ENCODE measurements at places on chromosomes 5 and 9.
A peak's percentile ranks its signal among the peaks of the same experiment; 100 is the strongest.

GRCh38 chr5:57221049-57221568, 47.2 kb downstream of the GPBP1 start:
- DNase-seq, result peak; percentile 28

GRCh38 chr9:7366121-7366520, 433.5 kb downstream of the DMAC1 start:
- DNase-seq, result no peak

DNA sequence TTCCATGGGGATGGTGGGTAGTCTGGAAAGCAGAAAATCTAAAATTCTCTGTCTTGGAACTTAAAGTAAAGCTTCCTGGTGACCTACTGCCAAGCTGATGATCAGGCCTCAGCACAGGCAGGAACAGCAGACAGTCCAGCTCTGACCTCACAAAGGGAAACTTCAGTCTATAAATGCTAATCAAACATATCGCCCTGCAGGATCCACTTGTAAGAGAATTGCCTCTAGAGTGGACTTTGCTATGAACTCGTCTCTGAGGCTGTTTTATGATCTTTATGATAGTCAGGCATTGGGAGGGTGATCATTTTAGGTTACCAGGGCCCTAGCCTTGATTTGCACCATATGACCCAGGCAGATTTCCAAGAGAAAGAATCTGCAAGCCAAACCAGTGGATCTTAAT, 67.6 kb upstream of the SELENOP start:
- DNase-seq, result no peak

DNA sequence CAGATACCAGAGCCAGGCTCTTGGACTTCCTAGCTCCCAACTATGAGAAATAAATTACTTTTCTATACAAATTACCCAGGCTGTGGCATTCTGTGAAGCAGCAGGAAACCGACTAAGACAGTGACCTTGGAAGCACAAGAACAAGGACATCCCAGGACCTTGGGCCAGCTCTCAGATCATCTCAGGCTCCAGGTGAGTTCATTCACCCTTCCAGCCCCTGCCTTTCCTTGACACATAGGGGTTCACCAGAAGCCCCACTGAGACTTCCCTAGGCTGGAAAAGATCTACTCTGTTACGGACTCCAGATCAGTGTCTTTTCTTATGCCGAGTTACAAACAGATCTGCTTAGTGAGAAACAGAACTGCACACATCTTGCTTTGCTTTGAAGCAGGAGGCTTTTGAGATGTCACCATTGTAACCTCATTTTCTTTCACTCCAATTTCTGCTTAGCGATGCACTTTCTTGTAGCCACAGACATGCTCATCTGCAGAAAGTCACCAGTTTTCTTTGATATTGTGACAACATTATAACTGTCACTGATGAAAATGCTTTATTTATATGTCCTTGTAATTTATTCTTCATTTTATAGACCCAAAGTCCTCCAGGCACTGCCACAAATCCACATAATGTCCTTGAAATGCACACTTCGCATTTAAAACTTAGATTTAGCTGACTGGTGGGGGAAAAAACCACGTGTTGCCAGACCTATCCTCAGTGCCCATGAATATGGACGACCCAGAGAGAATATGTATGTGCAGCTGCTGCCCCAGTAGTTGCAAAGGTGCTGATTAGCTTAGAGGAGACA, 8.1 kb downstream of the CD180 start:
- DNase-seq, result no peak

DNA sequence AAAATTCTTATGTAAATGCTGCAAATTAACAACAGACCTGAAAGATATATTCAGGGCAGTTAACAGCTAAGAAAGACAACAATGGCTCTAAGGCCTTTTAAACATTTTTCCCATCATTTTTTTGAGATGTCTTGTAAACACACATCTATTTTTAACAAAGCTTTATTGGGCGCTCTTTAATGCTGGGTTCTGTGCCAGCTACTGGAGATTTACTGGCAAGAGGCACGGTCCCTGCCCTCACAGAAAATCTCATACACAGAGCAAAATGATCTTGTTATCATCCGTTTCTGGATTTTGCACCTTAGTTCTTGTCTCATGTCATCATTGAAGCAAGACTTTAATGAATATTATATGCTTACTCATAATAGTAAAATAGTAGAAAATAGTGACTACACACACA, 1022.3 kb upstream of the WWC1 start:
- no peak for DNase-seq

- no peak for DNase-seq
Measured at GRCh38 chr9:74718709-74719108, 169.0 kb downstream of the TRPM6 start.

- no peak for DNase-seq
Measured at GRCh38 chr5:151900891-151901290, 23.8 kb downstream of the GLRA1 start.

DNA sequence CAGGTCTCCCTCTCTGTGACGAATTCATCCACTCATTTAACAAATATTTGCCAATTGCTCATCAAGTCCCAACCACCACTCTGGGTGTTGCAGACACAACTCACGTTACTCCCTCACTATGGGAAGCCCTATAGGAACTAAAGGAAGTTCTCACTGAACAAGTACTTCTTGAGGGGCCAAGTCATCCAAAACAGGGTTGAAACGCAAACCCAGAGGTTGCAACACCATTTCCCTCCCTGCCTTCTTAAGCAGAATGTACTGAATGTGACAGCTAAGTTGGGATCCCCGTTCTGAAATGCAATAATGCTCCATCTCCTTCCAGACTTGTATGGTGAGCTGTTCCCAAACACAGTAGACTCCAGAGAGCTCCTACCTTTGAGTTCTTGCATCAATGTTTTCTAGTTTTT, 34.3 kb downstream of the EPB41L4B start:
- no peak for DNase-seq

GRCh38 chr5:67118050-67118620, 78.5 kb downstream of the CD180 start:
- no peak for DNase-seq

DNA sequence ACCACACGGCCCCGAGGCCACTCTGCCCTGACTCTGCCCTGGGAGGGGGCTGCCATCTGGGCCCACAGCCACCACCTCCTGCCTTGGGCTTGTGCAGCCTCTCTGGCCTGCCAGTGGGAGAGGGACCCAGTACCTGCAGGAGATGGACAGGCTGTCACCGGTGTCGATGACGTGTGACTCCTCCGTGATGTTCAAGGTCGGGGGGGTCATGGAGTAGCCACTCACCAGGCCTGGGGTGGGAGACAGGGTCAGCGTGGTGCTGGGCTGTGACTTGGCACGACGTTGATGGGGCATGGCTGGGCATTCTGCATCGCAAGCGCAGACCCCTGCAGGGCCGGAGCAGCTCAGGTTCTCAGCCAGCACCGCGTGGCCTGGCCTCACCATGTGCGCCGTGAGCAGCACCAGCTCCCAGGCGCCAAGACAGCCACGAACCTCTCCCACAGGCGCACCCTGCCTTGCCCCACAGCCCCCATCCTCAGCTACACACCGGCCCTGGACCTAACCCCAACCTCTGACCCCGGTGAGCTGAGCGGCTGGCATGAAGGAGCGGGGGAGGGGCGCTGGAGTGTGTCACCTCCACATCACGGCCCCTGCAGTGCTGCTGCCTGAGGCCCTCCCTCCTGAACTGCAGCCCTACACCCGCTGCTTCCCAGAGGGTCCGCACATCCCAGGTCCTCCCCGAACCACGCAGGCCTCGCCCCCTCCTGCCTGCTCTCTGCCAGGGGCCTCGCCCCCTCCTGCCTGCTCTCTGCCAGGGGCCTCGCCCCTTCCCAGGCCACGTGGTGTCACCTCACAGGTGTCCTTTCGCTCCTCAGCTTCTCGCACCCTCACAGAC, 17.6 kb downstream of the FLT4 start:
- DNase-seq, result no peak

GRCh38 chr9:135885100-135885853, 22.1 kb downstream of the CAMSAP1 start:
- DNase-seq, result no peak

DNA sequence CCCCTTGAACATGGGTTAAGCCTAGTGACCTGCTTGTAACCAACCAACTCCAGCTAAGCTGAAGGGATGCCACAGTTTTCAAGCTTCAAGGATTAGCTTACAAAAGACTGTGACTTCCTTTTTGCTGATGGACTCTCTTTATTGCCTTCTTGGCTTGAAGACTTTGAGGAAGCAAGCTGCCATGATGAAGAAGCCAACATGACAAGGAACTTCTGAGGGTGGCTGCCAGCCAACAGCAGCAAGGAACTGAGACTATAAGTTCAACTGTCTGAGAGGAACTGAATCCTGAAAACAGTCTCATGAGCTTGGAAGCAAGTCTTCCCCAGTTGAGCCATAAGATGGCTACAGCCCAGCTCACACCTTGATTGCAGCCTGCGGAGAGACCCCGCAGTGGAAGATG, 116.1 kb upstream of the TAF11L2 start:
- no peak for DNase-seq

DNA sequence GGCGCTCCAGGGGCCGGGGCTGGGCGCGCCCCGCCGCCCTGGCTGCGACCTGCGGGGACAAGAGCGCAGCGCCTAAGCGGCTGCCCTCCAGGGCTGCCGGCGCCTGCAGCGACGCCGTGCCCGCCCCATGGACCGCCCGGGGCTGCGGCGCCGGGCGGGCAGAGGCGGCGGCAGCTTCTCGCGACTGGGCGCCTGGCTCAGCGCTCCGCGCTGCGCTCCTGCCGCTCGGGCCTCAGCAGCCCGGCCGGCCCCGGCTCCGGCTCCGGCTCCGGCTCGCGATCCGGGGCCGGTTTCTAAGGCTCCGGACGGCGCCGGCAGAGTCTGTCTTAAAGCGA, at the start of gene PITX1:
TSS of gene PITX1 (minus strand) at position 328 of the 335 bp plus-strand sequence. CDS start 347 bp downstream, outside the sequence.
- DNase-seq, result no peak

DNA sequence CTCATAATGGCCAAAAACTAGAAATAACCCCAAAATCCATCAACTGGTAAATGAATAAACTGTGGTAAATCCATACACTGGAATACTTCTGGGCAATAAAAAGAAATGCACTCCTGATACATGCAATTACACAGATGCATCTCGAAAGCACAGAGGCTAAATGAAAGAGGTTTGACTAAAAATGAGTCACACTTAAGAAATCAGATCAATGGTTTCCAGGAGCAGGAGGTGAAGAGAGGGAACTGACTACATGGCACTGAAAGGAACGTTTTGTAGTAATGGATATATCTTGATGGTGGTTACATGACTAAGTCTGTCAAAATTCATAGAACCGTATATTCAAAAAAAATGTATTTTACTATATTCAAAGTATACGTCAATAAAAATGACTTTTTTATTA, 42.4 kb downstream of the STRBP start:
- no peak for DNase-seq

GRCh38 chr5:6134281-6134680, 244.1 kb downstream of the MED10 start:
- DNase-seq, result no peak

- DNase-seq, result no peak
Measured at GRCh38 chr9:114497727-114498382, 7.4 kb downstream of the WHRN start.

DNA sequence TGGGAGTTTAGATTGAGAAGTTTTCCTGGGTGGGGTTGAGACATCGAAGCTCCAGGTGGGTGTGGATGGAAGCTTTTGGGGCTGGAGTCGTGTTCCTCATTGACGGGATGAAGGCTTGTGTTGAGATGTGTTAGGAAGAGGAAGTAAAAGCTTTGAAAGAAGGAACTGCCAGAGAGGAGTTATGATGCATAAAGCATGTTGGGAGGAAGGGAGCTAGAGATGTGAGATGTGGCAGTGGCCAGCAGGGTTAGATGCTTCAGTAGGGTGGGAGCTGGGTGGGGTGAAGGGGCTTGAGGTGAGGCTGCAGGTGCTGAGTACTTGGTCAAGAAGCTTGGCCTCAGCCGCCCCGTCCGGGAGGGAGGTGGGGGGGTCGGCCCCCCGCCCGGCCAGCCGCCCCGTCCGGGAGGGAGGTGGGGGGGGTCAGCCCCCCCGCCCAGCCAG, 56.7 kb downstream of the HSPA4 start:
- DNase-seq, result no peak

- peak; percentile 56 for DNase-seq
Measured at GRCh38 chr9:99299211-99300102, 77.4 kb downstream of the SEC61B start.

DNA sequence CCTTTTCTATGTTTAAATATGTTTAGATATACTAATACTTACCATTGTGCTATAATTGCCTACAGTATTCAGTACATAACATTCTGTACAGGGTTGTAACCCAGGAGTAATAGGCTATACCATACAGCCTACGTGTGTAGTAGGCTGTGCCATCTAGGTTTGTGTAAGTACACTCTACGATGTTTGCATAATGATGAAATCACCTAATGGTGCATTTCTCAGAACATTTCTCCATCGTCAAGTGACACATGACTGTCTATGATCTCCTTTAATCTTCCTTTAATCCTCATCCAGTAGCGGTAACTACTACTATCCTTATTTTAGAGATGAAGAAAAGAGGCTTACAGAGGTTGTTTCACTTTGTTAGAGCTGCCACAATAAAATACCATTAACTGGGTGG, 369.2 kb downstream of the PLK2 start:
- no peak for DNase-seq

DNA sequence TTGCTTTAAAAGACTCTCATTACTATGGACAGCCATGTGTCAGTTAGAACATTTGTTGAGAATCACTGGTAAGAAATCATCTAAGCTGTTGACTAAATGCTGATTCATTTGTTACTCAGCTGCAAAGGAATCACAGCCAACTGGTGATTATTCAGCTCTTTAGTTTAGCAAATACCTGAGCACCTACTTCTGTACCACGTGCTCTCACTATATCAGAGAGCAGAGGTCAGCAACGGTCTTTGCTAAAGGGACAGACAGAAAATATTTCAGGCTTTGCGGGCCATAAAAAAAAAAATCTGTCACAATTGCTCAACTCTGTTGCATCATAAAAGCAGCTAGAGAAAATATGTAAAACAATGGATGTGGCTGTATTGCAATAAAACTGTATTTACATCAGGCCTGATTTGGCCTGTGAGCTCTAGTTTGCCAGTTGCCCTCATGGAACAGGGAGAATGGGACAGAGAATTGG, 377.6 kb downstream of the DNAH5 start:
- no peak for DNase-seq

- no peak for DNase-seq
Measured at GRCh38 chr5:126921241-126922091, 108.9 kb downstream of the MARCHF3 start.

- no peak for DNase-seq
Measured at GRCh38 chr9:123686131-123686828, 243.6 kb downstream of the DENND1A start.

GRCh38 chr9:2134391-2134790, 119.2 kb downstream of the SMARCA2 start:
- DNase-seq, result no peak

DNA sequence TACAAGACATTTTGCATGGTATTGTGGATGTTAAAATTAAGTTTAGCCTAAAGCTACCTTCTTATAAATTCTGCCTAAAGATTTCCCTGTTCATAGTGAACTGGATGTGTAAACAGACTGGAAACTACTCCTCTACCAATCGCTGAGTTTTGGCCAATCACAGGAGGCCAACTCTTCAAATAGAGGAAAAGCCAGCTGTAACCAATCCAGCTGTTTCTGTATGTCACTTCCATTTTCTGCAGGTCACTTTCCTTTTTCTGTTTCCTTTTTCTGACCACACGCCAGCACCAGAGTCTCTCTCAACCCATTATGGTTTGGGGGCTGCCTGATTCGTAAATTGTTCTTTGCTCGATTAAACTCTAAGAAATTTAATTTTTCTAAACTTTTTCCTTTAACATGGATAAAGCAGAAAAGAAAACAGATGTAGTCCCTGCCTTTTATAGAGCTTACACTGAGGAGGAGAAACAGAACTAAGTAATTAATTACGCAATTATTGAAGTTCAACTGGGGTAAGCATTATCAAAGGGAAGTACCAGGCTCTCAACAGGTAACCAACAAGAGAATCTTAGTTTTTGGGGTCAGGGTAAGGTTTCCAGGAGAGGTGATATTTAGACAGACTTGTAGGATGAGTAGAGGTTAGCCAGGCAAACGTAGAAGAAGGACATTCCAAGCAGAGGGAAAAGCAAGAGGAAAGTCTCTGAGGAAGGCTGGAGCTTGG, 27.7 kb downstream of the RANBP3L start:
- no peak for DNase-seq

Measured in AG09319 (cell line).